ENCODE measurements at places on chromosomes 3 and 15. TPM values are rescaled to one million over a fixed set of nuclear protein-coding genes. Genes with fewer than 3 reads are reported as not detected.

SEMA3F gene
- 0.43 TPM for total RNA-seq

CD86 gene
- total RNA-seq: 0.43 TPM

GP5 gene
- total RNA-seq: 0.72 TPM

DNA sequence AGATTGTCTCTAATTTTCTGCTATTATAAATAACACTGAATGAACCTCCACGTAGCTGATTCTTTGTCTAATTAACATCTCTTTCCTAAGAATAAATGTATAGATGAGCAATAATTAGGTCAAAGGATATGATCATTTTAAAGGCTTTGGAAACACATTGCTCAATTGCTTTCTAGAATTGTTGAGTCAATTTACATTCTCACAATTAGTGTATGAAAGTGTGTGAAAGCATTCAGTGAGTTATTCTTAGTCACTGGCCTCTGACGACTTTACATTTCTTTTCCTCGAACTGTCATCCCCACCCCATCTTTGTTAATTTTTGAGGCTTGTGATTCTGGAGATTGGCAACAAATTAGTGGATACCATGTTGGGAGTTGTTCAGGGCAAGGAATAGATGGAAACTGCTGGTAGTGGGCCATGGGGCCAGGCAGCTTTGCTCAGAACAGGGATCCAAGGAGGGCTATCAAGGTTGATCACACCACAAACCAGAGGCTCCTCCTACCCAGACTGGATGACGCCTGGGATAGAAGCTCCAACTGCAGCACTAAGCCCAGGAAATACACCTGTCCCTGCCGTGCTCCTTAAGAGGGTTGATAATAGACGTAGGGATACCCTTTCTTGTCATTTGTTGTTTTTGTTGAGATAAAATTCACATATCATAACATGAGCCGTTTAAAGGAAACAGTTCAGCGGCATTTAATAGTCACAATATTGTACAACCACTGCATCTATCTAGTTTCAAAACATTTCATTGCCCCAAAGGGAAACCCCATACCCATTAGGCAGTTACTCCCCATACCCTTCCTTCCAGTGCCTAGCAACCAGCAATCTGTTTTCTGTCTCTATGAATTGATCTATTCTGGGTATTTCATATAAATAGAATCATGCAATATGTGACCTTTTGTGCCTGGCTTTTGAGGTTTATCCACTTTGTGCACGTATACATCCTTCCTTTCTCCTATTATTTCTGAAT is 27.9 kb downstream of the EIF1B start:
- DNase-seq: no peak

MOBP gene
- total RNA-seq: not detected
